Neuronal stem cell (in vitro differentiated cells): ENCODE measurements at places on chromosomes 5 and 9.

DNA sequence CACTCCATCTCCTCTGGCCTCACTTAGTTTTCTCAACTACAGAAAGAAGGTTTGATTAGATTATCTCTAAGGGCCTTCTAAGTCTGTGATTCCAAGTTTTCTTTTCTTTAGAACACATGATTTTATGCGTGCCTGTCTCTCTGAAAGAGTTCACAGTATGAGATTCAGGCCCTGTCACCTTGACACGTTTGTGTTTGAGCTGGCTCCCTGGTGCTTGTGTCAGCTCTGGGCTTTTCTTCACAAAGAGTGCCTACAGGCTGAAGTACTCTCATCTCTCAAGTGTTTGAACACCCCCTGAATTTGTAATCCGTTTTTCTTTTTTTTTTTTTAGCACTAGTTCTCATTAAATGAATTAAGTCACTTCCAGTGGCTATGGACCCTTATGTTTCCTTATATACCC lies 306.9 kb upstream of the C9orf72 start:
- DNase-seq, result no peak

- no peak for DNase-seq
Observed at GRCh38 chr5:137395011-137395755, 103.9 kb downstream of the SPOCK1 start.

GRCh38 chr5:111972548-111972947 lies 215.6 kb upstream of the NREP start:
- no peak for DNase-seq

DNA sequence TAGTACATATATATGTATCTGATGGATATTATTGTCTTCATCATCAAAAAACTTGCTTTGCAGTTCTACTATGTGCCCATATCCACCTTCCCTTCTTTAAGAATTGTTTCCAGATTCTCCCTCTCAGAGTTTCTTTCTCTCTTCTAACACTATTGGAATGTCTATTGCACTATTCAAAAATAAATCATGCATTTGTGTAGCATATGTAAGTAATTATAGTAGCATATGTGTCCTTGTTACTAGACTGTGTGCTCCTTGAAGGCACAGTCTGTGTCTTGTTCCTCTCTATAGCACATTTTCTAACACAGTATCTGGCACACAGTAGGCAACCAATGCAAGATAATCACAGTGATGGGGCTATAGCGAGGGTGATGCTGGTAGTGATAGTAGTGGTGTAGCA lies 43.4 kb upstream of the TRIM32 start:
- no peak for DNase-seq

GRCh38 chr9:97980479-97980803 lies 2.7 kb upstream of the ANP32B start:
- DNase-seq, result no peak
